Ascending aorta (tissue), 2 donors: ENCODE measurements at places on chromosomes 12 and 14. TPM values are rescaled to one million over a fixed set of nuclear protein-coding genes. Genes with fewer than 3 reads are reported as not detected.

GRCh38 chr12:33589576-33590114, 150.0 kb upstream of the SYT10 start:
- H3K36me3 ChIP-seq: no peaks in the 10 kb centered on the region
- H3K4me1 ChIP-seq: no peaks in the 10 kb centered on the region
- no peaks in the 10 kb centered on the region for H3K27me3 ChIP-seq
- H3K27ac ChIP-seq: no peak overlapping the region

- DNase-seq: no peak
- peaks cover 33% of the 10 kb centered on the region for H3K36me3 ChIP-seq
- H3K4me3 ChIP-seq: no peak overlapping the region
- H3K27ac ChIP-seq: no peak overlapping the region
- H3K27me3 ChIP-seq: no peaks in the 10 kb centered on the region
These were observed 16.9 kb upstream of the TFCP2 start for GRCh38 chr12:51189790-51190355.

GRCh38 chr14:104305511-104306449, 167.4 kb downstream of the KIF26A start:
- no peak for DNase-seq
- no peaks in the 10 kb centered on the region for H3K27me3 ChIP-seq
- no peak overlapping the region for H3K4me3 ChIP-seq
- no peak overlapping the region for H3K27ac ChIP-seq

DNA sequence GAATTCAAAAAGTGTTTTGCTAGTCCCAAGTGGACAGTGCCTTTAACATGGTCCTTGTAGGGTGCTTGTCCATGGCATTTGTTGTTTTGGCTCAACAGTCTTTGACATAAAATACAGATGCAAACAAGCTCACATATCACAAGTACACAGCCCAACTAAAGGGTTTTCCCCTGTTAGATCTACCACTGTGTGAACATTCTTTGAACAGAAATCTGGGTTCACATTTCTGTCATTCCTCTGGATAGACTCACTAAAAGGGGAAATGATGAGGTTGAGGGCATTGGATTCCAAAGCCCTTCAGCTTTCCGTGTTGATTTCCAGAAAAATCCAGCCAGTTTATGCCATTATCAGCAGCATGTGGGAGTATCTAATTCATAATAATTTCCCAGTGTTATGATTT, 54.1 kb downstream of the EP400 start:
- H3K4me1 ChIP-seq: no peaks in the 10 kb centered on the region
- no peak for DNase-seq
- no peaks in the 10 kb centered on the region for H3K27me3 ChIP-seq
- H3K27ac ChIP-seq: no peak overlapping the region
- no peak overlapping the region for H3K4me3 ChIP-seq
- H3K36me3 ChIP-seq: peaks cover 50% of the 10 kb centered on the region

GRCh38 chr14:31894351-31894750, 182.8 kb upstream of the ARHGAP5 start:
- H3K36me3 ChIP-seq: no peaks in the 10 kb centered on the region
- no peaks in the 10 kb centered on the region for H3K27me3 ChIP-seq
- H3K27ac ChIP-seq: no peak overlapping the region
- no peaks in the 10 kb centered on the region for H3K4me1 ChIP-seq

- no peak overlapping the region for H3K27ac ChIP-seq
- H3K36me3 ChIP-seq: no peaks in the 10 kb centered on the region
- H3K4me1 ChIP-seq: no peaks in the 10 kb centered on the region
- H3K4me3 ChIP-seq: no peak overlapping the region
- no peaks in the 10 kb centered on the region for H3K27me3 ChIP-seq
These were observed 3.9 kb downstream of the NAV3 start for GRCh38 chr12:77834618-77835017.

GRCh38 chr12:52564582-52564981, 9.1 kb downstream of the KRT74 start:
- no peaks in the 10 kb centered on the region for H3K27me3 ChIP-seq
- H3K36me3 ChIP-seq: no peaks in the 10 kb centered on the region
- H3K4me1 ChIP-seq: no peaks in the 10 kb centered on the region
- H3K4me3 ChIP-seq: no peak overlapping the region
- no peak overlapping the region for H3K27ac ChIP-seq
- no peak for DNase-seq

GRCh38 chr14:53946404-53947093, 10.1 kb downstream of the BMP4 start:
- H3K27me3 ChIP-seq: no peaks in the 10 kb centered on the region
- H3K4me1 ChIP-seq: no peaks in the 10 kb centered on the region
- no peak overlapping the region for H3K27ac ChIP-seq
- H3K36me3 ChIP-seq: peaks cover 11% of the 10 kb centered on the region
- DNase-seq: no peak

GRCh38 chr12:71141378-71141926, 16.3 kb downstream of the TSPAN8 start:
- H3K27me3 ChIP-seq: no peaks in the 10 kb centered on the region
- no peak overlapping the region for H3K4me3 ChIP-seq
- H3K27ac ChIP-seq: peak overlapping the region; percentile 76
- DNase-seq: no peak
- no peaks in the 10 kb centered on the region for H3K36me3 ChIP-seq
- peaks cover 12% of the 10 kb centered on the region for H3K4me1 ChIP-seq

DNA sequence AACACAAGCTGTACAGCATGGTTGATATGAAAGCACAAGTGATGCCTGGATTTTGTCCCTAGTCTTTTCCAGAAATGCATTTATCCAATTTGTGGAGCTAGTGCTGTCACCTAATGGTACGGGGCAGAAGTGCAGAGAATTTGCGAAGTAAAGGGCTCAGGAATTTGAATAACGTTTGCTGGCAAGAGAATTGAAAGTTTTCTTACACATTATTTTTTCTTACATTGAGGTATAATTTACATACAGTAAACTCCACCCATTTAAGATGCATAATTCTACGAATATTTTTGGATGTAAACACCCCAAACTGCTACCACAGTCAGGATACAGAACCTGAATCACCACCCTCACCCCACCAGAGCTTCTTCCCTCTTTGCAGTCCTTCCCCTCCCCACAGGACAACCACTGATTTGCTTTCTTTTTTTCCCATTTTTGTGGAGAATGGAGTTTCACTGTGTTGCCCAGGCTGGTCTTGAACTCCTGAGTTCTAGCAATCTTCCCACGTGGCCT, 3.5 kb downstream of the AICDA start:
- H3K27me3 ChIP-seq: no peaks in the 10 kb centered on the region
- H3K4me3 ChIP-seq: no peak overlapping the region
- no peak overlapping the region for H3K27ac ChIP-seq

GRCh38 chr14:51627313-51627712, 24.4 kb upstream of the FRMD6 start:
- no peak overlapping the region for H3K4me3 ChIP-seq
- H3K27ac ChIP-seq: no peak overlapping the region
- no peak for DNase-seq
- H3K27me3 ChIP-seq: no peaks in the 10 kb centered on the region

- no peak overlapping the region for H3K27ac ChIP-seq
- H3K4me1 ChIP-seq: no peaks in the 10 kb centered on the region
- H3K36me3 ChIP-seq: no peaks in the 10 kb centered on the region
- no peak for DNase-seq
- no peak overlapping the region for H3K4me3 ChIP-seq
- no peaks in the 10 kb centered on the region for H3K27me3 ChIP-seq
These were observed 86.7 kb downstream of the PTGER2 start for GRCh38 chr14:52400846-52401245.

DNA sequence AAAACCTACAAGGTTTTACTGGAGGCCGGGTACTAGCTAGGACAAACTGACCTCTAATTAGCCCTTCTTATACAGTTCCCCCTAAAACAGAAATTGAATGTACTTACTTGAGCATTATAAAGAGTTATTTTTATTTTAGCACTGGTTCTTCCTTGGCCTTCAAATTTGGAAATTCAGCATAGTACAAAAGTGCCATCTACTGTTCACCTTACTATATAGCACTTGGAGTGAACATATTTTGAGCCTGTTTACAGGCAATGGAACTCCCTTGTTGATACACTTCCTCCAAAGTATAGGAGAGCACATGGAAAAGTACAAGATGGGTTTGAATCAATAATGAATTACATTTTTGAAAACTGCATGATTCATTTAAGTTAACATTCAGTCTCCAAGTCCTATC, 3.9 kb upstream of the POC1B start:
- no peak for DNase-seq
- no peaks in the 10 kb centered on the region for H3K4me1 ChIP-seq
- no peak overlapping the region for H3K27ac ChIP-seq
- H3K27me3 ChIP-seq: no peaks in the 10 kb centered on the region

GRCh38 chr14:93072659-93073357, 42.9 kb downstream of the ITPK1 start:
- DNase-seq: no peak
- H3K4me1 ChIP-seq: no peaks in the 10 kb centered on the region
- no peaks in the 10 kb centered on the region for H3K36me3 ChIP-seq
- no peaks in the 10 kb centered on the region for H3K27me3 ChIP-seq

GRCh38 chr12:116210762-116211161, 66.7 kb downstream of the MED13L start:
- no peaks in the 10 kb centered on the region for H3K4me1 ChIP-seq
- H3K4me3 ChIP-seq: no peak overlapping the region
- no peaks in the 10 kb centered on the region for H3K27me3 ChIP-seq
- H3K36me3 ChIP-seq: no peaks in the 10 kb centered on the region
- no peak for DNase-seq

DNA sequence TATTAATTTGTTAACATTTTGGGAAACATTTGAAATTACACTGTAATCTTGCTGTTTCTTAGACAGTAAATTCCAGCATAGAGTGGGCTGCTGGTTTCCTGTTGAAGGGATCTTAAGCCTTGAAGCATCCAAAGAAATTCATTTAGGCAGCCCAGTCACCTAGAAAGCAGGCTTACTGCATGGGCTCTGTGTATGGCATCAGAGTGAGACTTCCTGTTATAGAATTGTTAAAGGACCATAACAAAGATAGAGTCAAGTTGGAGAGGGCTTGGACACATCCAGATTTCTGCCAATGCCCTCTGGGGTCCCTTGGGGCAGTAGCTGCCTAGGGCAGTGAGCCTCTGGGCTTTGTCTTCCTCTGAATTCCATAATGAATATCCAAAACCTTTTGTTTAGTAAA, 149.2 kb downstream of the DYRK2 start:
- no peaks in the 10 kb centered on the region for H3K36me3 ChIP-seq
- H3K4me3 ChIP-seq: no peak overlapping the region
- no peaks in the 10 kb centered on the region for H3K27me3 ChIP-seq
- no peaks in the 10 kb centered on the region for H3K4me1 ChIP-seq
- no peak for DNase-seq

DNA sequence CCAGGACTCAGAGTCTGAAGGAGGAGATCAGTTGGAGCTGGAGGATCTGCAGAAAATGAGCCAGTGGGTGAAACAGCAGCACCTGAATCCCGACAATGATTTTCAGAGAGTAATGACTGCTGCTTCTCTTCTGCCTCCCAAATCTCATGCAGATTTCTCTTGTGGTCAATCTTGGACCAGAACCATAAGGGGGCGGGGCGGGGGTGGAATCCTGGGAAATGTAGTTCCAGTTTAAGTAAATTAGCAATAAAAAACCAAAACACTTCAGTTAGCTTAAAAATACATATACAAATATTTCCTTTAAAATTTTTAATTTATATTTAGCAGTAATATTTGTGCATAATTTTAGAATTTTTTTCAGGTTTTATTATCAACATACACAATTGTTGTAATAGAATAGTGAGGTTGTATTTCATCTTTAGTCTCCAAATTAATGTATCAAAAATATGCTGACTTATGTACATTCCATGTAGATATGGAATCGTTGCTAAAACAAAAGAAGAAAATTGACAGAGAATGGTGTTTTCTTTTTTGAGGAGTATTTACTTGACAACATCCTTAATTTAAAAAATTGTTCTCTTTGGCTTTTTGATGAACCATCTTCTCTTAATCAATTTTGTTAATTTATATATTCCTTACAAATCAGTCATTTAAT, 223.5 kb upstream of the SYT10 start:
- no peaks in the 10 kb centered on the region for H3K27me3 ChIP-seq
- no peak overlapping the region for H3K4me3 ChIP-seq
- H3K27ac ChIP-seq: no peak overlapping the region
- no peaks in the 10 kb centered on the region for H3K36me3 ChIP-seq
- DNase-seq: no peak

DNA sequence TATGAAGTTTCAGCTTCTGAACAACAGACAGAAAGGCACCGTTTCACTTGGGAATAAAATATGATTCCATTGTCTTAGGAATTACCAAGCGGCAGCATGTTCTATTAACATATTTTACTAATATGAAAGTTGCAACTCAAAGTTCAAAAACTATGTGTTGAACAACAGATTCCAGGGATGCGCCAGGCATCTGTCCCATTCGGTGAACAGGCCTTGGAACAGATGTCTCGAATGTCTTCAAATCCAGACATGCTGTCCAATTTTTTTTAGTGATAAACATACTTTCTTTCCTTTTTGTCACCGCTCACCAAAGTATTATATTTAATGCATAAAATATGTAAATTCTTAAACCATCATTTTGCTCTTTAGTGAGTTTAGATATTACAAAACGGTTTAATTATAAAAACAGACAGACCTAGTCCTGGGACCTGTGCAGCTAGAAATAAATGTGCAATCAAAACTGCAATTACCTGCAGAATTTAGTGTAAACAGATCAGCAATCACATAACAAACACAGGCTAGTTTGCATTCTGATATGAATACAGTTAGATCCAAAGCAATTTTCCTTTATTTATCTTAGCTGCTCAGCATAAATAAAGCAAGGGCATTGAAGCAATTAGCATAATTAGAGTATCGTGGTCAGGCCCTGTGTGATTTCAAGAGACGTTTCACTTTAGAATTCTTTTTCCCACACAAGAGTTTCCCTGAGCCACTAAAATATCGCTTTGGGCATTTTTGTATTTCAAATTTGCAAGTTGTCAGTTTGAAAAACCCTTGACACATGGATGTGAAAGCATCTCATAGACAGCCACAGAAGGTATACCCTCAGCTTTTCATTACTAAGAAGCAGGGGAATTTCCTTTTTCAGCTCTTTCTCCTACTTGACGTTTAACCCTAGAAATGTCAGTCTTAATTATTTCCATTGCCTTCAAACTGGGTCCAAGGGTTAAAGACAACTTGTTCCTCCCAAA, 420.8 kb downstream of the EGLN3 start:
- H3K4me1 ChIP-seq: no peaks in the 10 kb centered on the region
- no peak overlapping the region for H3K4me3 ChIP-seq
- no peaks in the 10 kb centered on the region for H3K36me3 ChIP-seq
- DNase-seq: no peak
- H3K27ac ChIP-seq: no peak overlapping the region

- no peak overlapping the region for H3K4me3 ChIP-seq
- no peaks in the 10 kb centered on the region for H3K36me3 ChIP-seq
- no peak for DNase-seq
- no peaks in the 10 kb centered on the region for H3K27me3 ChIP-seq
- H3K4me1 ChIP-seq: no peaks in the 10 kb centered on the region
These were observed 718.0 kb downstream of the C12orf50 start for GRCh38 chr12:87311206-87311605.

BCL7A gene
- 3.2 TPM for total RNA-seq

RASAL1 gene
- 0.64 TPM for total RNA-seq

SYNE3 gene
- total RNA-seq: 84.1 TPM

FAM216A gene
- 2.1 TPM for total RNA-seq

HCAR1 gene
- not detected for total RNA-seq

CCDC184 gene
- total RNA-seq: 1.6 TPM

TMEM106C gene
- total RNA-seq: 120 TPM

OXA1L gene
- total RNA-seq: 68.3 TPM

NEK9 gene
- total RNA-seq: 116 TPM
